Activated naive CD8-positive, alpha-beta T cell treated with anti-CD3 and anti-CD28 coated beads, Interleukin-2, amount 50 U/mL, for 24 hours (primary cell): ENCODE measurements at places on chromosomes 1 and 21.
A peak's percentile ranks its signal among the peaks of the same experiment; 100 is the strongest.

DNA sequence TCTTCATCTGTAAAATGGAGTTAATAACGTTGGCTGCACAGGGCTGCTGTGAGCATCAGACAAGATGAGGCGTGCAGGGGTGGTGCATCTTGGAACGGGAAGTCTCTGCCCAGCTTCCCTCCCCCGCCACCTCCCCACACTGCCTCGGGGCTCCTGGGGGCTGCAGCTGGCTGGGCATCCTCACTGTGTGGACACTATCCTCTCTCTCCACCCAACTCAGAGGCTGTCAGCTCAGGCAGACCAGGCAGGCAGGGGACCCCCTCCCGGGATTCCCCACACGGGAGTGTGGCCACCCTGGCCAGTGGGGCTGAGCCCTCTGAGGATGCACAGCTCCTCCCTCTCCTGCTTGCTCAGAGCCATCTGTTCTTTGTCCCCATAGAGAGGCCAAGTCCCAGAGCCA, 122.7 kb downstream of the CCDC185 start:
- DNase-seq: no peak

- no peak for DNase-seq
These were observed 22.4 kb downstream of the ARHGEF19 start for GRCh38 chr1:16189921-16190621.

DNA sequence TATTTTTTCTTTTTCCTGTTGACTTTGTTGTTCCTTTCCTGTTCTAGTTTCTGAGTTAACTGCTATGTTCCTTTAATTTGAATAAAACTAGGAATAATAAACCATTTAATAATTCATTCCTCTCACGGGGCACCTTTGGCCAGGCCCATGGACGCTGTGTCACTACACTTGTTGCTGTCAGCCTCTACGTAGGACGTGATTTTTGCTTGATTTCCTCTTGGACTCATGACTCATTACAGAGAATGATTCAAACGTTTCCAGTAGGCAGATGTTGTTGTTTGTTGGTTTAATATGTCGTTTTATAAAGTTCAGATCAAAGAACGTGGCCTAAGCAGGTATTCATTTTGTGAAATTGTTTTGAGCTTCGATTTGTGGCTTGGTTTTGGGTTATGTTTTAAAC, 9.1 kb upstream of the SLC19A1 start:
- peak; percentile 46 for DNase-seq

GRCh38 chr1:116835161-116835560, 74.6 kb upstream of the PTGFRN start:
- no peak for DNase-seq

DNA sequence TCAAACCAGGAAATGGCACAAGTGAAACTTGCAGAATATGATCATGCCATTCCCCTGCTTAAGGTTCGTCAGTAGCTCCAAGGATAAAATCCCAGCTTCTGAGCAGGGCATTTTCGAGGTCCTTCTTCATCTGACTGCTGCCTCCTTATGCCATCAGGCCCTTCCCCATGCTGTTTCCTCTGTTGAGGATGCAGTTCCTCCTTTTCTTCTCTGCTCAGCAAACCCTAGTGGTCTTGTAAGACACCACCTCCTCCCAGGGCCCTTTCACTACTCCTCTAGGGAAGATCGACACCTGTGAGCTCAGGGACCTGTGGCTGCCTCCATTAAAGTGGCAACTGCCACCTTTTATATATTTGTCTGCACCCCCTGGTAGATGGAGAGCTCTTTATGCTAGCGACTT, 62.1 kb upstream of the JUN start:
- no peak for DNase-seq

DNA sequence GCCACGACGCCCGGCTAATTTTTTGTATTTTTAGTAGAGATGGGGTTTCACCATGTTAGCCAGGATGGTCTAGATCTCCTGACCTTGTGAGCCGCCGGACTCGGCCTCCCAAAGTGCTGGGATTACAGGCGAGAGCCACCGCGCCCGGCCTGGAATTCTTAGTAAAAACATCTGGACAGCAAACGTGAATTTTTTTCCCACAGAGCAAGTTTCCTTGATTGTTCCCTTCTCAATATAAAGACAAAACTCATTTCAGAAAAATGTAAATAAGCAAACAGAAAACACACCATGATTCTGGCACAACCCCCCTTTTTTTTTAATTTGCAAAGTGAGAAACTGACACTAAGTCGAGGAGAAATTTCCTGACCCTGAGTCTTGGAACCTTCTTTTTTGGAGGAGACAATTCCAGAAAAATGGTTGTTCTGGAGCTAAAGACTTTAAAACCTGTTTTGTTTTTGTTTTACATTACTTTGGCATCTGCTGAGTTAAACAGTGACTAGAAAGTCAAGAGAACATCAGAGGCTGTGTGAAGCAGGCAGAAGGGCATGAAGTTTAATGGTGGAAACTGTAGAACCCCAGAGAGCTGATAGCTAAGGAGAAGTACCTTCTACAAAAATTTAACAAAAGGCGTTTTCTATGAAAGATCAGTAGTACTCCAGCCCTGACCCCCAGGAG, 10.3 kb upstream of the HMGCS2 start:
- no peak for DNase-seq

DNA sequence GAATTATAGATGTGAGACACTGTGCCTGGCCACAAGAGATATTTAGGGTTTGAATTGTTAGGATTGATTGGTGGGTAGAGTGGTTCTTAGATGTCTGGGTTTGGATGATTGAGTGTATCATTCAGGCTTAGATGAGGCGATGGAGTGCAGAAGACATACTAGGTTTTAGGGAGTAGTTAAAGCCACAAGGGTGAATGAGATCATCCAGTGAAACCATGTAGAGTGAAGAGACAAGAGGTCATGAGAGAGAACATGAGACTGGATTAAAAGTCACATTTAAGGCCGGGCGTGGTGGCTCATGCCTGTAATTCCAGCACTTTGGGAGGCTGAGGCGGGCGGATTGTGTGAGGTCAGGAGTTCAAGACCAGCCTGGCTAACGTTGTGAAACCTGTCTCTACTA, 37.2 kb downstream of the ZFYVE9 start:
- DNase-seq: no peak

DNA sequence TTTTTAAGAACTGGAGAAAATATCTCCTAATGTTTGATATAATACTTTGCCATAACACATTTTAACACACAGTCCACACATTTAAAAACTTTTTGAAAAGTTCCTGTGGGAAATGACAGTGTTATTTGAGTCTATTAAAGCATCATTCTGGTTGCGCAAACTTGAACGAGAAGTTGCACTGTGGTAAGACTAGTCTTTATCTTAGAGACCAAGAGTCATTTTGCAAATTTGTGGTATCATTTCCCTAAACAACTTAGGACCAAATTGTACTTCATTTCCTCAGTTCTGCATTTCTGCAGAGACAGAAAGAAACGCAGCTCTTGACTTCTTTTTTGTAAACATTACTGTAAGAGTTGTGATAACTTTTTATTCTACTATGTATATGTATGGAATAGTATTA, at the start of gene RGS18:
RGS18 (plus strand) TSS at position 282 of the 400 bp plus-strand sequence. CDS start 176 bp downstream, outside the sequence.
- no peak for DNase-seq

- no peak for DNase-seq
These were observed 54.5 kb downstream of the PAPPA2 start for GRCh38 chr1:176517484-176517883.

GRCh38 chr1:70909262-70909822, 138.3 kb downstream of the PTGER3 start:
- no peak for DNase-seq

GRCh38 chr1:243421784-243422183, 165.9 kb downstream of the SDCCAG8 start:
- peak; percentile 45 for DNase-seq

- no peak for DNase-seq
These were observed 8.9 kb upstream of the OPRD1 start for GRCh38 chr1:28803051-28803450.

DNA sequence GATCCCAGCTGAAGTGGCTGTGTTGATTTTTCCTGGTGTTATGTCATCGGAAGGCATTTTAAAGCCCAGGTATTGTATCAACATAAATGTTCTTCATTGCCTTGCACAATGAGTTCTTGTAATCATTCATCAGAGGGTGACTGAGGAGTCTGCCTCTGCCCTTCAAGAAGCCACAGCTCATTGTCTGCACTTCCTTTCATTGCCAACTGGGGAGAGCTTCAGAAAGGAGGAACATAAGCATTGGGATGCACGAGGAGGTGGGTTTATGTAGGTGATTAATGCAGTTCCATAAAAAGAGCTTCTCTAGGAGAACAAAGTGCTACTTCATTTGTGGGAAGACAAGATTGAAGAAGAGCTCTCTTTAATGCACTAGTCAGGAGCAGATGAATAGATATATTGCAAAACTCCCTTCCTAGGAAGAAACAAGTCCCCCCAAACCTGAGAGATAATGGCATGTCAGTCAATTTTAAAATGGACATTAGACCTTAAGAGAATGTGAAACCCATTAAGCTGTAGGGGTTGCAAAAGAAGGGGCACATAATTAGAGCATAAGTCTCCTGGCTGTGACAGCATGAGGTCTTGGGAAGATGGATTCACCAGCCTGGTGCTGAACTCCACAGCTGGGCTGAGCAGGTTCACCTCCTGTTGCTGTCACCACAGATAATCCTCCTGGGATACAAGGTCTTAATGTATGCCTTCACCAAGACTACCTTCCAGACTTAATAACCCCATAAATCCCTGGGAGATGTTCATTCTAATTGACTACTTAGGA, 124.6 kb downstream of the BACH1 start:
- DNase-seq: no peak

- DNase-seq: no peak
These were observed 5.7 kb upstream of the KRTAP12-1 start for GRCh38 chr21:44687671-44688070.

GRCh38 chr1:220730486-220730885, 17.6 kb upstream of the MTARC2 start:
- DNase-seq: no peak

- no peak for DNase-seq
These were observed 448 bp upstream of the OBSCN start for GRCh38 chr1:228207381-228207810.

GRCh38 chr21:44070391-44070790, 36.8 kb upstream of the PWP2 start:
- DNase-seq: no peak

DNA sequence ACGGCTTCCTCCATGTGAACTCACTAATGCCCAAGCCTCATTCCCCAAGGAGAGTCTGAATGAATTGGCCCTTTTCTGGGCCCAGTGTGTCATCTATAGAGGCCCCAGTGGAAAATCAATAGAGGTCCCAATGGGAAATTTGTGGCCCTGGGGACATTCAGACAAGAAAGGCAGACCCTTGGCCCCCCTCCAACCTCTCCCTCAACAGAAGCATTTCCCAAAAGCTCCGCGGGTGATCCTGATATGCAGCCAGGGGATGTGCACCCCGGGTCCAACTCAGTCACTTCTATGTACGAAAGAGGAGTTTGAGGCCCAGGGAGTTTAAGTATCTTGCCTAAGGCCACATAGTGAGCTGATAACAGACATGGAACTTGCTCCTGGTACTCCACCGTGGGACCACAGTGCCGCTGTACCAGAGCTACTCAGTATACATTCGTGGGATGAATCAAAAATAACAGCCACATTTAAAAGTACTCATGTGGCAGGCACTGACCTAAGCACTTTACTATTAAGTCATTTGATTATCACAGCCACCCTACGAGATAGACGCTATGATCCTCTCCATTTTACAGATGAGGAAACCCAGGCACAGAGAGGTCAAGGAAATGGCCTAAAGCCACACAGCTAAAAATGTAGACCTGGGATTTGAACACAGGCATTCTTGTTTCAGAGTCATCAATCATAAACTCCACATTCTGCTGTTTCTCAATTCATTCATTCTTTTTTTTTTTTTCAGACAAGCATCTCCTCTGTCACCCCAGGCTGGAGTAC, 8.5 kb downstream of the EPHA2 start:
- DNase-seq: no peak

GRCh38 chr21:43882952-43883545, 18.0 kb downstream of the AGPAT3 start:
- DNase-seq: no peak

- no peak for DNase-seq
These were observed 457.0 kb downstream of the USP25 start for GRCh38 chr21:16186742-16187141.

DNA sequence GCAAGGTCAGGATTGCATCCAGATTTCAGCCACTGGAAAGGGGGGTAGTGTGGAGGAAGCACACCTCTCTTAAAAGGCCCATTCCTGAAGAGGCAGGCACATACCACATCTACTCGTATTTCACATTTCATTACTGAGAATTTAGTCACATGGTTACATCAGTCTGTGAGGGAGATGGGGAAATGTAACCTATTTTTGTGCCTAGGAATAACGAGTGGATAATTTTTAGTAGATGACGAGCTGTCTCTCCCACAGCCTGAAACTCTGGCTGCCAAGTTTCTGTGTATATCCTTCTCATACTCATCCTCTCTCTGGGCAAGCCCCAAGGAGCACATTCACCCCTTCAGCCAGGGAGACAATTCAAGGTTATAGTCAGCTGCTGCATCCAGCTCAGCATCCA, 10.3 kb upstream of the C21orf91 start:
- no peak for DNase-seq

DNA sequence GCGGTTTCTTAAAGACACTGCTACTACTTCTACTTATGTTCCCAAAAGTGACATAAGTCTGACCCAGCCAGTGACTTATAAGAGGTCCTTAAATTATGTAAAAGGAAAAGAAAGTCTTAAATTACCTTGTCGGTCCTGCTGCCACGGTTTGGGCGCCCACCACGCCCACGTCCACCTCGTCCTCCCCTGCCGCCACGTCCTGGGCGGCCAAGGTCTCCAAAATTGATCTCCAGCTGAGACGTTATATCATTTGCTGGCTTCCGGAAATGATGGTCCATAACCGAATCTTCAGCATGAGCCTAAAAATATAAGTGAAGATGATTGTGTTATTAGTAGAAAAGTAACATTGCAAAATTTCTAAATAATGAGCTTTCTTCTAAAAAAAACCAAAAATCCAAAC, 15.2 kb downstream of the SERBP1 start:
- DNase-seq: no peak

GRCh38 chr1:86156566-86157455, at the start of gene COL24A1:
Gene COL24A1 (minus strand): TSS chr1:86156772. CDS start chr1:86156396, 376 bp downstream.
- DNase-seq: peak; percentile 5

GRCh38 chr1:107669996-107670395, 295.0 kb downstream of the VAV3 start:
- DNase-seq: no peak

DNA sequence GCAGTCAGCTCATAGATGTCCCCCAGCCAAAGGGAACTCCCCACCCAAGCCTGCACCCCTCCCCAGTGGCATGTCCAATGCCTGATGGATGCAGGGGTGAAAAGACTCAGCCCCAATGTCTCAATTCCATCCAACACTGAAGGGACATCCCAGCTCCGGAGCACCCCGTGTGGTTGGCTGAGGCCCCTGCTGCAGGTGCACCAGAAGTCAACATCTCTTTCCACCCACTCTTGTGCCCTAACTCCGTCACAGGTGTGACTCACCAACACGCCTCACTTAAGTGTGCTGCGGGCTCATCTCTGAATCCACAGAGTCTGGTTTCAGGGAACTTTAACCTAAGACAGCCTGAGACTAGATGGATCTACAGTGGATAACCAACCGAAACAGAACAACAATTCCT, 40.9 kb upstream of the ZBTB18 start:
- DNase-seq: peak; percentile 32

DNA sequence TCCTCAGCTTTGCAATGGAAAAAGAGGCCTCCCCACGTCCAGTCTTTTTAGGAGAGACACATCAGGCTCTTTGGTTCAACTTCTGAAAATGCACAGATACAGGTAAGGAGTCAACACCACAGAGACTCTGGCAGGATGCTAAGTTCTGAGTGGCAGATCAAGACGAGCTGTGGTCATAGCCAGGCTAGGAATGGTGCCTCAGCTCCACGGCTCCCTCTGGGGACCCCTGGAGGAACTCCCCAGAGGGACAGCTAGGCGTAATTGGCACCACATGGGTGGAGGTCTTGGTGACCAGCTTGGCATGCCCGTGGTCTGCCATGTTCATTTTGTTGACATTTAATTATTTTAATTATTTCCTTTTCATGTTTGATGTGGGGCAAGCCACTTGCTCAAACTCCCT, 206.1 kb downstream of the KAZN start:
- no peak for DNase-seq
